DMS 273 treated with DMSO at 0.1 percent for 48 hours (cell line): ENCODE measurements at places on chromosomes 4 and X.
A peak's percentile ranks its signal among the peaks of the same experiment; 100 is the strongest.

DNA sequence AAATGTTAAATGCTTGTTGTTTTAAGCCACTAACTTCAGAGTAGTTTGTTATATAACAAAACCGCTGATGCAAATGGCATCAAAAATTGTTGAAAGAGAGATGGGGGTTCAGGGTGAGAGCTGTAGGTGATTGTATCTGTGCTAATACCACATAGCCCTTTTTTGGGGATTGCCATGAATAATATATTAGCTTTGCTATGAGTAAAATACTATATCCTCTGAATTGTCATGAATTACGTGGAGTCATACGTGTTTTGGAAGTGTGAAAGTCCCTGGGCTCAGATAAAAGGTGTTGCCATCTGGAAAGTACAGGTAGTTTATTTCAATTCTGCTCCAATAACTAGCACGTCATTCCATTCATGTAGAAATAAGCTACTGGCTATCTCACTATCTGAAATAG, 30.6 kb downstream of the DYNLT3 start:
- DNase-seq: no peak

DNA sequence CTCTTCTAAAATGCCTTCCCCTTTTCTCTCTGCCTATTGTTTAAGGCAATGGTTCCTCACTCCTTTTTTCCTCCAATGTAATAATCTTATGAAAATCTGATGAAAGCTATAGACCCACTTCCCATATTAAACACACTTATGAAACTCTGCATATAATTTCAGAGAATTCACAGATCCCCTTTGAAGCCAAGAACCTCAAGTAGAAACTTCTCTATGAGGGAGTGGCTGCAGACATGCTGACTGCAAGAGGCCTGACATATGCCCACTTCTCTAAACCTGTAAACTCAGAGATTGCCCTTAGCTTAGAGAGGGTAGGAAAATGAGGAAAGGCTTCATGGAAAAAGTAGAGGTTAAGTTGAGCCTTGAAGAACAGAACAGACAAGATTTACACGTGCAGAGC, 37.6 kb downstream of the TAB3 start:
- DNase-seq: no peak

GRCh38 chr4:94595880-94596483, 144.2 kb downstream of the PDLIM5 start:
- DNase-seq: peak; percentile 7

- DNase-seq: no peak
Measured at GRCh38 chr4:73019462-73020047, 50.0 kb downstream of the COX18 start.

- DNase-seq: no peak
Measured at GRCh38 chr4:13208558-13209193, 275.5 kb downstream of the RAB28 start.

DNA sequence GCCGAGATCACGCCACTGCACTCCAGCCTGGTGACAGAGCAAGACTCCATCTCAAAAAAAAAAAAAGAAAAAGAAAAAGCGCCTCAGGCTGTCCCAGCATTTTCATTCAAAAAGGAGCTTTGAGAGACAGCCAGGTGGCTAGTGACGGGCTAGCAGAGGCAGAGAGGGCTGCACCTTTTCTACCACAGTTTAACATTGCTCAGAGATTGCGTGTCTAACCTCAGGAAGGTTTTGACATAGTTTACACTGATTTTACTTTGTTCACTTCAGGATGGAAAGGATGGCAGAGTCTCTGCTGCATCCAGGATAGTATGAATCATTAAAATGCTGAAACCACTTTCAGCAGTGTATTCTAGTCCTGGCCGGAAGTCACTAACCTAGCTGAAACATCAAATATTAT, 28.1 kb downstream of the ZFP42 start:
- DNase-seq: no peak

GRCh38 chrX:154779261-154779660, 16.6 kb downstream of the DKC1 start:
- DNase-seq: no peak

DNA sequence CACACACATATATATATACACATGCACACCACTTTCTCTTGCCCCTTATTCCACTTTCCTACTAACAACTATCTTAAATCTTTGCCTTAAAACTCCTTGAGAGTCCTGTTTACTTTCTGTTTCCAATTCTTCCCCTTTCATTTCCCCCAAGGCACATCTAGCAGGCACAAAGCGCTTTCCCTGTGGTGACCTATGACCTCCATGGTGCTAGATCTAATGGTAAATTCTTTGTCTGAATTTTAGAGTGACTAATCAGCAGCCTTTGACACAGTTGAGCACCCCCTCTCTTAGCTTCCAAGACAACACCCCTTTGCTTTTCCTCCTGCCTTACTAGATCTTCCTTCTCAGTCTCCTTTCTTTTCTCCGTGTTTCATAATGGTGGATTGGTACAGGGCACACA, 236.4 kb upstream of the TTC29 start:
- no peak for DNase-seq

DNA sequence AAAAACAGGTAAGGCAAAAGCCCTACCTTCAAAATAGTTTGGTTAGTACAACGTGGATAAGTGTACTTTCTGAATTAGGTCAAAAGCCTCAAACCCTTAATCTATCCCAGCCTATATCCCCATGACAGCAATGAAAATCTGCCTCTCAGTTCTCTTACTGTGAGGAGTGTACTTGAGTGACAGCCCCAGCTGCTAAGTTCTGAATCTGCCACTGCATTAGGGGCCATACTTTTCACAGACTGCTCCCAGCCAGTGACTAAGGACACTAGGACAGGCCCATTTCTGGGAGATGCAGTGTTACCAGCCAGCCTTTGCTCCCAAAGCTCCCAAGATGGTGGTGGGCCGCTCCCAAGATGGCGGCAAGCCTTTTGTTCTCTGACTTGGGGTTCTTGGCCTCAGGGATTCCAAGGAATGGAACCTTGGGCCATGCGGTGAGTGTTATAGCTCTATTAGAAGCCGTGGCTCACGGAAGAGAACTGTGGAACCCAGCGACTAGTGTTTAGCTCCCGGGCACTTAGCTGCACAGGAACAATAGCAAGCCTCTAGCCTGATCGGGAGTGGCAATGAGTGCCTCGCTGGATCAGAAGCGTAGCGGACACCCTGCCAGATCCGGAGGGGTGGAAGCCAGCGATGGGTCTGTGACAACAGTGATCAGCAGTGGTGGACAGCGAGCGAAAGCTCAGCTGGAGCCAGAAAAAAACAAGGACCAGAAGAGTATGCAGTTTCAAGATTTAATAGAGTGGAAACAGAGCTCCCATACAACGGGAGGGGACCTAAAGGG, 175.6 kb upstream of the NRK start:
- no peak for DNase-seq

- DNase-seq: no peak
Measured at GRCh38 chr4:185566425-185566824, 31.1 kb upstream of the PDLIM3 start.

GRCh38 chr4:149986917-149987316, 91.3 kb upstream of the DCLK2 start:
- no peak for DNase-seq

GRCh38 chr4:99144070-99144469, at the start of gene ADH4:
Gene ADH4, minus strand, starts transcription at chr4:99144297. Its CDS starts 75 bp downstream, at chr4:99144222.
- no peak for DNase-seq

- no peak for DNase-seq
Measured at GRCh38 chr4:117385526-117385925, 300.1 kb upstream of the TRAM1L1 start.

- no peak for DNase-seq
Measured at GRCh38 chrX:112672788-112673560, 6.8 kb downstream of the LHFPL1 start.

GRCh38 chr4:121656269-121656641, 40.5 kb downstream of the ANXA5 start:
- no peak for DNase-seq

GRCh38 chr4:145819101-145819852, 119.3 kb downstream of the ZNF827 start:
- no peak for DNase-seq

GRCh38 chr4:5203993-5204310, 152.7 kb downstream of the STK32B start:
- DNase-seq: no peak

GRCh38 chrX:32141841-32142240, 1069.5 kb downstream of the DMD start:
- no peak for DNase-seq

DNA sequence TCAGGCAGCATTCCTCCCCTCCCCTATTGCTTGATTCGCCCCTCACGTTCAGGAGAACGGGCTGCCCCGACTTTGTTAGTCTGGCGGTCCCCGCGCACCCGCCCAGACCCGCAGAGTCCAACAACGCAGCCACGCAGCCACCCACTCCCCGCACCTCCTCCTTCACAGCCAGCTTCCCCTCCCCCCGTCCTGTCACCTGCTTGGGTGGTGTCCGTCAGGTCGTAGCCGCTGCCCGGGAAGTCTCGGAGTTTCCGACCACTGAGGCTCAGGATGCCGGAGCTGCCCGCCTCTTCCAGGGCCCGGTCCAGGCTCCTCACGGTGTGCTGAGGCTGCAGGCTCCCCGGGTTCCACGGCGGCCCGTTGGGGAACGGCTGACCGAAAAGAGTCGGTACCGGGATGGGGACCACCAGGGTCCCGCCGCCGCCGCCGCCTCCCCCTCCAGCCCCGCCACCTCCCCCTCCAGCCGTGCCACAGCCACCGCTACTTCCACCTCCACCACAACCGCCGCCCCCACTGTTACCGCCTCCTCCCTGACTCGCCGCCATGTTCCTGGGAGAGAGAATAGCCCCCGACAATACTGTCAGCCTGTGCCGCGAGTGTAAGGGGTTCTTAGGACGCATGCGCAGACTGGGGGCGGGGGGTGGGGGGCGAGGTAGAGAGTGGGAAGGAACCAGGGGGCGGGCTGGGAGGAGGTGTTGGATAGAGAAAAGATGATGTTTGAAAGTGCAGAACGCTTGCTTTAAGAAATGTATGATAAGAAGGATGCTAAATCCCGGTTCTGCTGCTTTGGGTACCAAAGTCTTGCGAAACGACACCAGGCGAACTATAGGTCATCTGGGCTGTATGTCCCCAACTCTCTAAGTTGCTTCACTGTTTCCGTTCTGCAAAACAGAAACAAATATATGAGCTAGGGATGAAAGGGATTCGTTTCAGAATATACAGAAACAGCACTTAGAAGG, at the start of gene LRCH2:
TSS of gene LRCH2 (minus strand) at position 600 of the 959 bp plus-strand sequence. CDS start at position 545, 55 bp downstream.
- no peak for DNase-seq

GRCh38 chrX:123422875-123423274, 238.8 kb downstream of the GRIA3 start:
- DNase-seq: no peak

DNA sequence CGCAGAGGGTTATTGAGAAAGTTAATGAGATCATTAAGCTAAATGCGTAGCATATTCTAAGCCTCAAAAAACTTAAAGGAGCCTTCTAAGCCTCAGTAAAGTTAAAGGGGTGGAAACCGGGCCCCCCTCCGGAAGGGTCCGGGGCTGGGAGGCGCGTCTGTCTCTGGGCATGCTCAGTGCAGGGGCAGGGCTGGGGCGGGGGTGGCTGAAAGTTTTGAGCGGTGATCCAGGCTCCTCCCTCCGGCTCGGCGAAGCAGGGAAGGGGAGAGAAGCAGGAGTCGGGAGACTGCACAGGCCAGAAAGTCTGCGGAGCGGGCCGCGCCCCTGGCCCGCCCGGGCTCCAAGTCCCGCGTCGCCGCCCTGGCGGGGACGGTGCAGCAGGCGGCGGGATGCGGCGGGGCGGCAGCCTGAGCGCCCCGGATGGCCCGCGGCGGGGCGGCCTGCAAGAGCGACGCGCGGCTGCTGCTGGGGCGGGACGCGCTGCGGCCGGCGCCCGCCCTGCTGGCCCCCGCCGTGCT, at the start of gene EVC:
TSS of gene EVC (plus strand) at position 241 of the 518 bp plus-strand sequence. CDS start at position 421, 180 bp downstream.
- peak; percentile 16 for DNase-seq

DNA sequence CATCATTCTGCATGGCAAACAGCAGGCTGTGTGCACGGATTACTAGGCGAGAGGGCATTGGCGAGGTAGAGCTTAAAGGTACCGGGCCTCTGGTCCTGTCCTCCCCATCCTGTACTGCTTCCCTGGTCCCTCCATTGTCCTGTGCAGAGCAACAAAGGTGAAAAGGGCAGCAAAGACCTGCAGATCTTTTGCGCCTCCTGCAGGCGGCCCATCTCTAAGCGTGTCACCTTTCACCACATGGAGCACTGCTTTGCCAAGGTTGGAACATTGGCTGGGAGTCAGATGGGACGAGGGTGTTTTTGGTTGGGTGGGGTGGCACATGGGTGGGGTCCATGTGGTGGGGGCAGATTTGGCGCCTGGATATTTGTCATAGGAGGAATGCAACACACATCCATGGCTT, 64.7 kb upstream of the UXT start:
- DNase-seq: no peak

DNA sequence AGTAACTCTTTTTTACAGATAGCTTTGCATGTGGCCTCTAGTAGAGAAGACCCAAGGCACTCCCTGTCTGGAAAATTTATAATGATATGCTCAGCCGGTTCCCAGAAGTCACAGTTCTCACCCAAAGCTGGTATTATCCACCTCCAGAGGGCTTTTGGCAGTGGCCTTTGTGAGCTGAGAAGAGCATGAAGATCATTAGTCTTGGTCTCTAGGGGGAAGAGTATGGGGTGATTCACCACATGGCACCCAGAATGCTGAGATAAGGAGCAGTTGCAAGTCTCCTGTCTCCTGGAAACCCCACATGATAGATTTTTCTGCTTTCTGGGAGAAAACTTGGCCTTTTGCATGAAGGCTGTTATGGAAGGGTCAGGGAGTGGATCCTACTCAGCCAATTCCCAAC, 75.4 kb upstream of the PRPS1 start:
- no peak for DNase-seq

- DNase-seq: no peak
Measured at GRCh38 chrX:152451731-152451980, 541 bp upstream of the GABRA3 start.

DNA sequence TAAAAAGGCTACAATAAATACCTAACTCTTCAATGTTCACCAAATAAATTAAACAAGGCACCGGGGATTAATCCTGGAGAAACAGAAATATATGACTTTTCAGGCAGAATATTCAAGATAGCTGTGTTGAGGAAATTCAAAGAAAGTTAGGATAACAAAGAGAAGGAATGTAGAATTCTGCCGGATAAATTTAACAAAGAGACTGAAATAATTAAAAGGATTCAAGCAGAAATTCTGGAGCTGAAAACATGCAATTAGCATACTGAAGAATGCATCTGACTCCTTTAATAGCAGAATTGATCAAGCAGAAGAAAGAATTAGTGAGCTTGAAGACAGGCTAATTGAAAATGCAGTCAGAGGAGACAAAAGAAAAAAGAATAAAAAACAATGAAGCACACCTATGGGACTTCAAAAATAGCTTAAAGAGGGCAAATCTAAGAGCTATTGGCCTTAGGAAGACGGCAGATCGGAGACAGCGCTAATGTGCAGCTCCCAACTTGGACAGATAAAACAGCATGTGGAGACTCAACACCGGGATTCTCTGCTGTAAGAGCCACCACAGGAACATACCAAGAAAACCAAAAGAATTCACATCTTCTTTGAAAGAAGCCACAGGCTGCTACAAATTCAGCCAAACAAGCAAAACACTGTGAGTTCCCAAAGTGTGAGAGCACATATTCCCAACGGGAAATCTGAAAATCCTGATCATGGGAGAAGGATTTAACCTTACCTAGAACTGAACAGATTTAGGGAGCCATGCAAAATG, 1290.9 kb downstream of the PCDH18 start:
- DNase-seq: no peak
